Thyroid gland (tissue), 4 donors: ENCODE measurements at places on chromosomes 4 and X.

- H3K4me3 ChIP-seq: no peak overlapping the region
- DNase-seq: no peak
- no peak overlapping the region for H3K27ac ChIP-seq
- no peaks in the 10 kb centered on the region for H3K36me3 ChIP-seq
- H3K27me3 ChIP-seq: no peaks in the 10 kb centered on the region
- no peaks in the 10 kb centered on the region for H3K4me1 ChIP-seq
Measured at GRCh38 chr4:170007113-170007512, 19.1 kb downstream of the MFAP3L start.

- H3K27ac ChIP-seq: no peak overlapping the region
- no peaks in the 10 kb centered on the region for H3K27me3 ChIP-seq
- no peak overlapping the region for H3K4me3 ChIP-seq
- no peaks in the 10 kb centered on the region for H3K36me3 ChIP-seq
- H3K4me1 ChIP-seq: no peaks in the 10 kb centered on the region
Measured at GRCh38 chr4:14054391-14054790, 426.9 kb upstream of the BOD1L1 start.

DNA sequence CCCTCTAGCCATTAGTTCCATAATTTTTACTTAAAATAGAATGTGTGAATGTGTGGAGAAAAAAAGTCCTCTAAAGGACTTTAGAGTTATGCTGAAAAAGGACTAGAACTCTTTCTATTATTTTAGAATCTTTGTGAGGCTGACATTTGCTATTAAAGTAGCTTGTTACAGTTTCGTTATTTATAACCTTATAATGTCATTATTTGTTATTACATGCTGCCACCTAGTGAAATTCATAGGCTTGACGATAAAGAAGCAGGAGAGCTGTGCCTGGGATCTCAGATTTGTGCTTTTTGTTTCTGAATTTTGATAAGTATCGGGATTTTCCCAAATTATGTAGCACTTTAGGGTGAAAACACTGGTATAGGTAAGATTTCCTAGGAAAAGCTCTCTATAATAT, 38.5 kb upstream of the TAPT1 start:
- H3K27me3 ChIP-seq: no peaks in the 10 kb centered on the region
- no peak overlapping the region for H3K4me3 ChIP-seq
- H3K4me1 ChIP-seq: no peaks in the 10 kb centered on the region
- H3K27ac ChIP-seq: no peak overlapping the region
- H3K36me3 ChIP-seq: no peaks in the 10 kb centered on the region
- DNase-seq: no peak

DNA sequence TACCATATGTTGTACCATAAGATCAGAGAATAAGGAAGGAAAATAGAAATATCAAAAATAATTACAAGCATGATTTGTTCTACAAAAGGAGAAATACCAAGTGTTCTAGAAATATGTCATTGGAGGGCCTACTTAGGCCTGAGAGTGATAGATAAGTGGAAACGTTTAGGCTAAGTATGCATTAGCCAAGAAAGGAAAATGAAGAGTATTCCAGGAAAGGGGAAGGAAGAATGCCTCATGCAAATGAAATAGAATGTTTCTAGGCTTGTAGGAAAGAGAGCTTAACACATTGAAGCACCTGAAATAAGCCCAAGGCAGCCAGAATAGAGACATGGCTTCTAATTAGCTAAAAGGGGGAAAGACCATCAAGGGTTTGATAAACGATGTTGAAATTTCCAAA, 595.7 kb upstream of the ATOH1 start:
- no peak overlapping the region for H3K4me3 ChIP-seq
- no peaks in the 10 kb centered on the region for H3K27me3 ChIP-seq
- no peak overlapping the region for H3K27ac ChIP-seq
- no peaks in the 10 kb centered on the region for H3K4me1 ChIP-seq
- no peak for DNase-seq

DNA sequence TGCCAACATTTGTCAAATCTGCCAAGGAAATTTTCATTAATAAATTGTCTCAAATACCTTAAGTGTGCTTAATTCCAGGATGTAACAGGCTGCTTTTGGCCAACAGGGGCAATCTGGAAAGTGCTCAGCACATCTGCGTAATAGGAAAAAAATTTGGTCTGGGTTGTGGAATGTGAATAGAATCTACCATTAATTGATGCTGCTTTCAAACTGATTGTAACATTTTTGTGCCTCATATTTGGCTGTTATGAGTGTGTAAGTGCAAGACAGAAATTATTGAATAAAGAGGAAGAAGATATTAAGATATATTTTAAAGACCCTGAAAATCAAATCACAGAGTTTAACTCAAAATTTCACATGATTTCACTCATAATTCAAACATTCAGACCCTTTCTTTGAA, 41.1 kb downstream of the REELD1 start:
- H3K27me3 ChIP-seq: no peaks in the 10 kb centered on the region
- H3K27ac ChIP-seq: no peak overlapping the region
- no peaks in the 10 kb centered on the region for H3K4me1 ChIP-seq
- H3K4me3 ChIP-seq: no peak overlapping the region

GRCh38 chrX:9466124-9466495, 1.3 kb downstream of the TBL1X start:
- peaks cover 18% of the 10 kb centered on the region for H3K4me1 ChIP-seq
- H3K4me3 ChIP-seq: peak overlapping the region; percentile 39
- no peaks in the 10 kb centered on the region for H3K36me3 ChIP-seq

DNA sequence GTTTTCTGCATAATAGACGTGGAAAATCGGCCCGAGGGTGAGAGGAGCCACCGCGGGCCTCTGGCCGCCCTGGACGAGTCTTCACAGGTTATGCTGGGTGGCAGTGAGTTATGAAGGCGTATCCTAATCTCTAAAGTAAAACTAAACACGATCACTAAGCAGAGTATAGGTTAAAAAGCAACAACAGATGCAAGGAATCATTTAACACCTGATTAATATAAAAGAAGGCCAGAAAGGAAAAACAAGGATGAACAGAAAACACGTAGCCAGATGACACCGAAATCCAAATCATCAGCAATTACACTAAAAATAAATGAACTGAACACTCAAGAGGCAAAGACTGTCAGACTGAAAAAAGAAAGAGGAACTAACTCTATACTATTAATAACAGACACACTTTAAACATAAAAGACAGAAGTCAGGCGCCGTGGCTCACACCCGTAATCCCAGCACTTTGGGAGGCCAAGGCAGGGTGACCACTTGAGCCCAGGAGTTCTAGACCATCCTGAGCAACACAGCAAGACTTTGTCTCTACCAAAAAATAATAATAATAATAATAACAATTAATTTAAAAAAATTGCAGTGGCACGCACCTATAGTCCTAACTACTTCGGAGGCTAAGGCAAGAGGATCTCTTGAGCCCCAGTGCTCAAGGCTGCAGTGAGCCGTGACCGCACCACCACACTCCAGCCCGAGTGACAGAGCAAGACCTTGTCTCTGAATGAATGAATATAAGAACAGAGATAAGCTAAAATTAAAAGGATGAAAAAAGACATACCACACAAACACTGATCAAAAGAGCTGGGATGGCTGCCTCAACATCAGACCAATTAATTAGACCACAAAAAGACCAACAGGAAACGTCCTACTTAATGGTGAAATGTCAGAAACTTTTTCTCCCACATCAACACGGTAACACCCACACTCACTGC, 30.0 kb downstream of the CTBP1 start:
- H3K27me3 ChIP-seq: no peaks in the 10 kb centered on the region
- H3K36me3 ChIP-seq: peaks cover 32% of the 10 kb centered on the region
- no peak overlapping the region for H3K27ac ChIP-seq
- H3K4me3 ChIP-seq: no peak overlapping the region
- peak; percentile 31 for DNase-seq
- H3K4me1 ChIP-seq: peaks cover 15% of the 10 kb centered on the region

DNA sequence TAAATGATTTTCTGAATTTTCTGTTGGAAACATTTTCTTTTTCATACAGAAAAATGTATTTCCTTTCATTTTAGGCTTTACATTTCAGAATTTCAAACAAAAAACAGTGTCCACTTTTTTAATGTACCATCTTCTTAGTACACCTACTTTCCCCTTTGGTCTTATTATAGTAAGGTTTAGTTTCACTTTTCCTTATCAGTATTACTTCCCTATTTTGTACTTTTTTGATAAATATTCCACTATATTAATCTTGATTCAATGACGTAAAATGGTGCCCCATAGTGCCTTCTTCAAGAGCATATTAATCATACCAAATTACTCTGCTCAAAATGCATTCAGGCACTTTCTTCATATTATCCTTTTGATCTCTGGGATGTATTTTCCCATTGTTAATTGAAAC, 52.5 kb downstream of the BANK1 start:
- H3K27ac ChIP-seq: no peak overlapping the region
- no peaks in the 10 kb centered on the region for H3K36me3 ChIP-seq
- H3K4me1 ChIP-seq: no peaks in the 10 kb centered on the region
- DNase-seq: no peak
- H3K4me3 ChIP-seq: no peak overlapping the region

GRCh38 chr4:184645904-184646610, 3.2 kb downstream of the CASP3 start:
- no peaks in the 10 kb centered on the region for H3K36me3 ChIP-seq
- H3K27me3 ChIP-seq: no peaks in the 10 kb centered on the region

GRCh38 chrX:33198561-33199279, 12.6 kb downstream of the DMD start:
- no peak overlapping the region for H3K4me3 ChIP-seq
- no peaks in the 10 kb centered on the region for H3K36me3 ChIP-seq
- DNase-seq: no peak
- H3K27me3 ChIP-seq: no peaks in the 10 kb centered on the region

DNA sequence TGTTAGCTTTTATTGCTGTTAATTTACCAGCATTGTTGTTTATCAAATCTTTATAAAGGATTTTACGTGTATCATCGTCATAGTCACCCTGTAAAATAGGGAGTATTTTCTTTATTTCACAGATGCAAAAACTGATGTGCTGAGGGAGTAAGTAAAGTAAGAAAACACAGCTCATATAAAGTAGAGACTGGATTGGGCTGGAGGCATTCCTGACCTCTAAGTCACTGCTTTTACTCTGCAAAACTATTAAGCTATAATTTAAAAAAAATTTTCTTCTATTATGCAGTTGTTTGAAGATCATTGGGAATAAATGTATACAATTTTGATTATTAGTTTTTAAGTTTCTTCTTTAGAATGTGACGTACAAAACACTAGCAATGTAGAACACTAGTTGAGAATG, 45.9 kb downstream of the NUDT6 start:
- no peak overlapping the region for H3K4me3 ChIP-seq
- H3K4me1 ChIP-seq: no peaks in the 10 kb centered on the region
- H3K27me3 ChIP-seq: no peaks in the 10 kb centered on the region
- H3K27ac ChIP-seq: no peak overlapping the region
- DNase-seq: no peak

DNA sequence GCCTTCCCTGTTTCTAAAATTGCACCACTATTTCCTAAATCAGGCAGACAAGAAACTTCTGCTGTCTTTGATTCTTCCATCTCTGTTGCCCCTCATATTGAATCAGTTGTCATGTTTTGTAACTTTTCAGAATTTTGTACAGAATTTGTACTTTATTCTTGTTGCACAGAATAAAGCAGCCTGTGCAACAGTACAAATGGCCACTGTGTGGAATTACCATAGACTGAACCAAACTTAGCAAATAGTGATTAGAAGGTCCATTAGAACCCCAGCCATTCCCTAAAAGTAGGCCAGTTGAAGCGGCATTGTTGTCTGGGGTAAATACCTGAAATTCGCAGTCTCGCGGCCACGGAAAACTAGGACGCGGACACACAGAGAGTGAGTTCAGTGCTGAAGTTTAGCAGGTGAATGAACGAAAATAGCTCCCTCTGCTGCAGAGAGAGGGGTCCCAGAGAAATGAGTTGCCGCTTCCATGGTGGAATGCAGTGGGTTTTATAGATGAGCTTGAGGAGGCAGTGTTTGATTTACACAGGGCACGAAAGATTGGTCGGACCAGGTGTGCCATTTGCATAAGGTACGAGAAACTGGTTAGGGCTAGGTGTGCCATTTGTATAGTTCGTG, 71.8 kb downstream of the C4orf33 start:
- H3K4me1 ChIP-seq: no peaks in the 10 kb centered on the region
- no peak overlapping the region for H3K4me3 ChIP-seq
- DNase-seq: peak; percentile 30
- no peaks in the 10 kb centered on the region for H3K27me3 ChIP-seq
- H3K27ac ChIP-seq: no peak overlapping the region

- H3K36me3 ChIP-seq: no peaks in the 10 kb centered on the region
- no peaks in the 10 kb centered on the region for H3K4me1 ChIP-seq
Measured at GRCh38 chr4:69057620-69058409, 38.5 kb upstream of the UGT2B7 start.

DNA sequence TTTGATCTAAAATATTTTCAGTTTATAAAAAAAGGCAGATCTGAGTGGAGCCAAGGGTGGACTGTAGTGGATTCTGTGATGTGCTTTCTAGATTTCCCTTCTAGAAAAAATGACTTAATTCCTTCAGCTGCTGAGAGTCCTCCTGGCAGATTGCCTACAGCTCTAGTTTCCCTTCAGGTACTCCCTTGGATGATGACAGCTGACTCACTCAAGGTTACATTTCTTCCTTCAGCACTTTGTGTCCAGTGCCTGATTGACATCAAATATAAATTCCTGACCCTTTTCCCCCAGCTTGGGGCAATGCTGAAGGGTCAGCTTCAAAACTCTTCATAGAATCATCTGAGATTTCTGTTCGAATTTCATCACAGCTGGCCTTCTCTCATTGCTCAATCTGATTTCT, 161.7 kb downstream of the EMCN start:
- no peak overlapping the region for H3K4me3 ChIP-seq
- H3K27ac ChIP-seq: no peak overlapping the region
- H3K4me1 ChIP-seq: no peaks in the 10 kb centered on the region
- H3K36me3 ChIP-seq: no peaks in the 10 kb centered on the region
- no peak for DNase-seq
- H3K27me3 ChIP-seq: no peaks in the 10 kb centered on the region

- H3K27me3 ChIP-seq: no peaks in the 10 kb centered on the region
- no peak for DNase-seq
- H3K4me1 ChIP-seq: peaks cover 41% of the 10 kb centered on the region
- H3K27ac ChIP-seq: no peak overlapping the region
- H3K36me3 ChIP-seq: no peaks in the 10 kb centered on the region
Measured at GRCh38 chrX:41335958-41336331, 2.0 kb downstream of the DDX3X start.

DNA sequence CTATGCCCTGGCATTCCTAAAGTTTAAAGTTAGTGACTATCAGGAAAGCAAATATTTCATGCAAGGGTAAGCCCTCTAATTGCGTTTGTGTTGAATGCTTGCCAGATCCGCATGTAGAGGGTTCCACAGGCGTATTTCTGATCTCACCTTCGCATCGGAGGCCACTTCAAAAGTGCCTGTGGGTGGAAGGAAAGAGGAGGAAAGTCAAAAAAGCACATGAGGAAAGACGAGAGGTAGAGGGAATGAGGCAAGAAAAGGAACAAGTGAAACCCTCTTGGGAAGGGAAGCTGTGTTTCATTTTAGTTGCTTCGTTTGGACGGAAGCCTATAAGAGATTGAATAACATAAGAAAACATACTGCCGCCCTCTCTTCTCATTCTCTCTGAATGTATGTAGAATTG, 628.8 kb downstream of the SPRY1 start:
- H3K4me3 ChIP-seq: no peak overlapping the region
- H3K27me3 ChIP-seq: no peaks in the 10 kb centered on the region
- no peaks in the 10 kb centered on the region for H3K36me3 ChIP-seq
- no peak overlapping the region for H3K27ac ChIP-seq
